ENCODE measurements at places on chromosomes 7 and 10.

GRCh38 chr10:24114556-24114955 is 94.4 kb upstream of the KIAA1217 start:
- DNase-seq = no peak

GRCh38 chr10:132522521-132523411 is 14.8 kb upstream of the INPP5A start:
- no peak for DNase-seq

- no peak for DNase-seq
Measured at GRCh38 chr10:3720228-3721019, 64.6 kb downstream of the KLF6 start.

DNA sequence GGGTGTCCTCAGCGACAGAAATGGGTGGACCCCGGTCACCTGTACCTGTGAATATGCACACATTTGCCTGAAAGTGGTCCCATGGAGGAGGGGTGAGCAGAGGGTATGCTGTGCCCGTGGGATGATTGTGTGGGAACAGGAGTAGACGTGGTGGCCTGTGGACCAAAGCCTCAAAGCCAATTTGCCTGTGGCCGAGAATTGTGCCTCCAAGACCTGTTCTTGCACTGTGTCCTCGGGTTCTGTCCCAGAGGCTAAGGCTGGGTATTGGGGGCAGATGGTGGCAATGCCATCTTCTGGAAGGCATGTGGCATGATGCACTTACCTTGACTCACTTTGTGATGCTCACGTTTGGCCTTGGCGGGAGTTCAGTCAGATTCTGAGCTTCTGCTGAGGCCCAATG is 351.0 kb downstream of the TCERG1L start:
- no peak for DNase-seq

DNA sequence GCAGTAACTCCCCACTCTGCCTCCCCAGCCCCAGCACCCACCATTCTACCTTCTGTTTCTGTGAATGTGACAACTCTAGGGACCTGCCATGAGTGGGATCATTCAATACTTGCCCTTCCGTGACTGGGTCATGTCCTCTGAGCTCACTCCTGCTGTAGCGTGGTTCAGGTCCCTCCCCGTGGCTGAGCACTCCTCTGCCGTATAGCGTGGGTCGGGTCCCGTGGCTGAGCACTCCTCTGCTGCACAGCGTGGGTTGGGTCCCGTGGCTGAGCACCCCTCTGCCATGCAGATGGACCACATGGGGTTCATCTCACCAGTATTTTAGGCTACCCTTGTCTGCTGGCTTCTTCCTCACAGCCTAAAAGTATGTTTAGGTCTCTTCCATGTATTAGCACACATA is 43.0 kb downstream of the INSIG1 start:
- DNase-seq = no peak

GRCh38 chr10:72704117-72704516 is 12.2 kb downstream of the MCU start:
- DNase-seq = no peak

DNA sequence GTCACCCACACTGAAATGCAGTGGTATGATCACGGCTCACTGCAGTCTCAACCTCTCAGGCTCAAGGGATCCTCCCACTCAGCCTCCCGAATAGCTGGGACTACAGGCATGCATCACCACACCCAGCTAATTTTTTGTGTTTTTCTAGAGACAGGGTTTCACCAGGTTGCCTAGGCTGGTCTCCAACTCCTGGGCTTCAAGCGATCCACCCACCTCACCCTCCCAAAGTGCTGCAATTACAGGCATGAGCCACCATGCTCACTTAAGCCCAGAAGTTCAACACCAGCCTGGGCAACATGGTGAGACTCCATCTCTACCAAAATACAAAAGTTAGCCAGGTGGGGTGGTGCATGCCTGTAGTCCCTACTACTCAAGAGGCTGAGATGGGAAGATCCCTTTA is 33.5 kb downstream of the GDI2 start:
- DNase-seq = no peak

DNA sequence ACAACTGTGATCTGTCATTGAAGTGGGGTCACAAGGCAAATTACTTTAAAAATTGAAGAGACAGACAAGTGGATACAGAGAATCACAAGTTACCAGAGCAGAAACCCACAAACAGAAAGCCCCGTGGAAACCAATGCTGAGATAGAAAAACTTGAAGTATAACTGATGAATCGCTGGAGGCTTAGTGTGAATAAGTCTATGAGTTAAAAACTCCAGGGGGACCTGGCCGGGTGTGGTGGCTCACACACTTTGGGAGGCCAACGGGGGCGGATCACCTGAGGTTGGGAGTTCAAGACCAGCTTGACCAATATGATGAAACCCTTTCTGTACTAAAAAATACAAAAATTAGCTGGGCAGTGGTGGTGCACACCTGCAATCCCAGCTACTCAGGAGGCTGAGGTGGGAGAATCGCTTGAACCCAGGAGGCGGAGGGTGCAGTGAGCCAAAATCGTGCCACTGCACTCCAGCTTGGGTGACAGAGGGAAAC is 69.7 kb upstream of the ZNRF2 start:
- DNase-seq = no peak

DNA sequence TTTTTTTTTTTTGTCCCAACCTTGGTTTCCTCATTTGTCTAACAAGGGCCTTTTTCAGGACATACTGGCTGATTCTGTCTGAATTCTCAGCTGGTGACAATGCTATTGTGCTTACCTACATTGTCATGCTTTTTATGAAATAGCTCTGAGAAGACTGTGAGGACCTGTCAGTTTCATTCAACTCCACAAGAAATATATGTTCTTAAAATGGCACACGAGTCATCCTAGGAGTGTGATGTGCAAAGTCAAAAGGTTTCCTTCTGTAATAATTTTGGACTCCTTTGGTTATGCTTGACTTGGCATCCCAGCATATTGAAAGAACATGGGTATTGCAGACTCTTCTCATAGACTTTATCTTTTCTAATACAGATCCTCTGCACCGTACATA is 316.0 kb downstream of the GFRA1 start:
- no peak for DNase-seq

DNA sequence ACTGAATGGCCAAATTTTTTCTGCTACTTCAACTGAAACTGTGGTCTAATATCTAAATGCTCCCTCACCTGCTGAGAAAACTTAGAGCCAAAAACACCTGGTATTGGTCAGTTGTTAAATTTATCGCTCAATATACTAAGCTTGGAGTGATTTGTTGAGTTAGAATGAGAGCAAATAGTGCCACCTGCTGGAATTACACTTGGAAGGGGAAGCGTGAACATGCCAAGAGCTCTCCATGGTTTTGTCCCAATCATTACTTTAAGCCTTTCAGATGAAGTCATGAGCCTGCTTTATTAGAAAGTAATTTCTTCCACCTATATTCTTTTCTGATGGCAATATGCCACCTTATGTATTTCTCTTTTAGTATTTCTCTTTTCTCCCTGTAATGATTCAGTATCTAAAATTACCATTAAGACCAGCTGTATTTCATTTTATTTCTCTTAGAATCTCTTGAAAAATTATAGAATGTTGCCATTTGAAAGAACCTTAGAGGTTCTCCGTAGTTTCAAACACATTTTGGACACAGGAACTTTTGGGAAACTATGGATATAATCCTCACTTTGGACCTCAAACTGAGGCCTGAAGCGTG is 447.8 kb upstream of the C7orf33 start:
- DNase-seq = no peak

DNA sequence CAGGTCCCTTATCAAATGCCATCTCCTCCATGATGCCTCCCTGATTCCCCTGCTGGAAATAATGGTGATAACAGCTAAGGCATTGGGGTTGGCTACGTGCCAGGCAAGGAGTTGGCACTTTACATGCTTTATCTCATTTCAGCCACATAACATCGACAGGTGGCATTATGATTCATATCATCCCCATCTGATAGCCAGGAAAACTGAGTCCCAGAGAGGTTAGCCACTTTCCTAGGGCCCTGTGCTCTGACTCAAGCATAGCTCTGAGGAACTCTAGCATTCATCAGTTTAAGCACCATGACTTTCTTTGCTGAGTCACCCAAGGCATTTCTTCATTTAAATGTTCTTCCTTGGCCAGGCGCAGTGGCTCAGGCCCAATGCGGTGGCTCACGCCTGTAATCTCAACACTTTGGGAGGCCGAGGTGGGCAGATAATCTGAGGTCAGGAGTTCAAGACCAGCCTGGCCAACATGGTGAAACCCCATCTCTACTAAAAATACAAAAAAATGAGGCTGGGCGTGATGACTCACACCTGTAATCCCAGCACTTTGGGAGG is 6.6 kb downstream of the LEP start:
- DNase-seq = no peak
